HuH-7 (cell line): ENCODE measurements at places on chromosomes 12 and 14.

DNA sequence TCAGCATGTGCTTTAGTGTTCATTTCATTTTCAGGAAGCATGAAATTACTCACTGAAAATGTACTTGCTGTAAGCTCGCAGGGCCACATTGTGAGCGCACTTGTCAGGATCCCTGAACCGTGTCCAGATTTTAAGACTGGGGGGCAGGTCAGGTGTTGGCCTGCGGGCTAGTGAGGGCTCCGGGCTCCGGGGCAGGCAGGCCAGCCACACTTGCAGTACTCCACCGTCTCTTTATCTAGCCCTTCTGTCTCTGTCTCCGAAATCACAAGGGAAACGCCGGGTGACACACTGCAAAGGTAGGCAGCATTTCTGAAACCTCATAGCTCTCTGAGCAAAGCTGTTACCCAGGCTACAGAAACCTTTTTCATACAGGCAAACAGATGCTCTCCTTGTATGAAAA lies 98.7 kb downstream of the EML1 start:
- DNase-seq = no peak

DNA sequence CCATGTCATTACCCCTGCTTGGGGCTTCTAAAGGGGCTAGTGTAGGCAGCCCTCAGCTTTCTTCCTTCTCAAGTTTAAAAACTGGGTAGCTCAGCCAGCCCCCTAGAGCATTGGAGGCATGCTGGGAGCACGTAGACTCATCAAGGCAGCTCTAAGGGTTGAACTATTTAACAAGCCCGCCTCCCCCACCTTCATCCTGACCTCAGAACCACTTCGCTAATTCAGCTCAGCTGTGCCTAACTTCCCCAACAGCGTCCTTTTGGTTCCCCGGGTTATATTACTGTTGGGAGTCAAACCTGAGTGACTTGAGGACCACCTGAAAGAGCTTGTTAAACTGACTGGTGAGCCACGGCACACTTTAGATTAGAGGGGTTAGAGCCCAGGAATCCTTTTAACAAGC lies 30.1 kb downstream of the MAX start:
- no peak for DNase-seq

DNA sequence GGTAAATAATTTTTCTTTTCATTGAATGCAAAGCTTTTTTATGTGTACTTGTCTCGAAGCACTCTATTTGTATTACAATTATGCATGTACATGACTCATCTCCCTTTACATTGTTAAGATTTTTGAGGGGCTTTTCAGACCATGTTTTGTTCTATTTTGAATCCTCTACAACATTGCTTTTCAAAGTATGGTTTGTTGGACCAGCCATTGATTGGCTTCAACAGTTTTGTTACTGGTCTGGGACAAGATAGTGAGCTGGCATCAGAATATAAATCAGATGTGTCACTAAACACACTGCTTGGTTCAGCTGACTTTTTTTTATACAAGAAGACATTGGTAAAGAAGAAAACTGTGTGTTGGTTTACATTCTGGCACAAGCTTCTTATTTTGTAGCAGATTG lies 122.3 kb downstream of the MON2 start:
- no peak for DNase-seq

DNA sequence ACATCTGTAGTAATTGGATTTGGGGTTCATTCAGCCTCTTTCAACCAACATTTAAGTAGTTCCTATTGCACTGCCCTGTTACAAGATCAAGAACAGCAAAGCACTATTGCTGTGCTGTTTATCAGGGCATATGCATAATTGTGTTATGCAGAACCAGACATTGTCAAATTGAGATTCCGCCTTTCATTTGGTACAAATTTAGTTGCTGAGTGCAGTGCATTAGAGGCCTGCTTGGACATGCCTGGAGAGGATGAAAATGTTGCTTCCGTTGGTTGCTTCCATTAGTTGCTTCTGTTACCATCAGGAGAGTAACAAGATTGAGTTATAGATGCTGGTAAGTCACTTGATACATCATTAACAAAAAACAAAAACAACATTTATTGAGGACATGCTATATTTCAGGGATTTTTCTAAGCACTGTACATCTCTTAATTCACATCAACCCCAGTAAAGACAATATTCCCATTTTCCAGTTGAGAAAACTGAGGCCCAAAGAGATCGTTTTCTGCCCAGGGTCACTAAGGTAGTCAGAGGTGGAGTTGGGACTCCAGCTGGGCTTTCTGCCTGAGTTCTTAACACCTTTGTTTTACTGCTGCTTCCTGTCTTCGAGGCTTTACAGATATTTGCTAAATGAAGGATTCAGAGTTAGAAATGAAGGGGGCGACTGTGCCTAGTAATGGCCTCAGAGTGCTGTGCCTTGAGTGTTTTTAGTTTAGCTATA lies 79.3 kb downstream of the PPP2R5C start:
- no peak for DNase-seq

GRCh38 chr12:130614530-130614905 lies 101.6 kb downstream of the RIMBP2 start:
- DNase-seq = no peak

GRCh38 chr12:115672086-115672485 lies 605.4 kb downstream of the MED13L start:
- DNase-seq = no peak

DNA sequence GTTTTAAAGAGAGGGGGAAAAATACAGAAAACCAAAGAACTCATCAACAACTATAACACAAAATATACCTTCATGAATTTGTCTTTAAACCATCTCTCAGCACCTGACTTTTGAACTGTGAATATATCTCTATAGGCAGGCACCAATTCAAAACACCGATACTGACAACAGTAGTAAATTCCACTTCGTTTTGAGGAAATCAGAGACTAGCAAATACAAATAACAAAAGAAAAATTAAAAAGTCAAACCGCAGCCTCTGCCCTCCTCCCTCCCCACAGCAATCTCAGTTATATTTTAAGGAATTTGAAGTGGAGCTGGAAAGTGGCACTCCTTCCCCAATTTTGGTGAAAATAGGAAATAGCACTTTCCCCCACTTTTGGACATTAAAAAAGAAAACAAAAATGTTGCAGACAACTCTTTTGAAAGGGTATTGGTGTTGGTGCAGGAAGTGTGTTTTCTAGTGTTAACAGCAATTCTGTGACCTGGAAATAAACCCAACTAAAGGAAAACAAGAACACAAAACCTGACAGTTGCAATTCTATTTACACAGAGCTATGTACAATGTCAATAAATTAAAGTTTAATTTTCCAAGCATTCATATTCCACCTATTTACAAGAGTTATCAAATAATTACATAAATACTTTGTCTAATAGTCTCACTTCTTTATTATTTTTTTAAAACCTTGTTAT lies 13.5 kb downstream of the TBX3 start:
- DNase-seq = no peak

GRCh38 chr12:89856431-89856830 lies 147.8 kb upstream of the ATP2B1 start:
- DNase-seq = no peak

- no peak for DNase-seq
These were observed 356.3 kb downstream of the VRK1 start for GRCh38 chr14:97153527-97153926.

- no peak for DNase-seq
These were observed 59.9 kb downstream of the DUSP16 start for GRCh38 chr12:12502815-12503151.

GRCh38 chr14:63480599-63480998 lies 62.6 kb downstream of the PPP2R5E start:
- DNase-seq = no peak

DNA sequence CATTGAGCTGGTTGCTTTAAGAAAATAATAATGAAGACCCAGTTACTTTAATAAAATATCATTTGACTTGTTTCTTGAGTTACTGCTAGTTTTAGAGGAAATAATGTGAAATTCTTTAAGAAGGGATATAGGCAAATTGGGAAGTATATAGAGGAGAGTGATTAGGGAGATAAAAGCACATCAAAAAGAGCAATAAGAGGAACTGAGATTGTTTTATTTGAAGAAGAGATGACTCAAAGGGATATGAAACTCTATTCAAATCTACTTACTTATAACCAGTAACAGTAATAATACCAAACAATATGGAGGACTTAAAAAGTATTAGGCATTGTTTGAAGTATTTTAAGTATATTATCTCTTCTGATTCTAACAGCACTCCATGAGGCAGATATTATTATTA lies 37.1 kb downstream of the LRRK2 start:
- no peak for DNase-seq

- DNase-seq = no peak
These were observed 47.3 kb upstream of the ESRRB start for GRCh38 chr14:76328457-76329137.

DNA sequence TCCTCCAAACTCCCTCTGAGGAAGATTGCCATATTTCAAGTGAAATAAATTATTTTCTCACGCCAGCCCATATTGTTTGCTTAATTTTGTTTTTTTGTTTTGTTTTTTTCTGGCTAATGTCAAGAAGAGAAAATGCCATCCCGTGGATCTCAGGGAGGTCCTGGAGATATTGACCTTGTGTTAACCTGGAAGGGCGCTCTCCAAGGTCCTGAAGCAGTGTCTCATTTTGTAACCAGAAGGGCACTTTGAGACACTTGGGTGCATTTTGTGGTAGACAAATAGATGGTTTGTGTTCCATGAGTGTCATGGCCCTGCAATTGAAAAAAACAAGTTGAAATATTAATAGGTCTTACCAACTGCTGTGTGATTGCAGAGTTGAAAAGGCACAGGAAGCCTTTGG lies 268.9 kb downstream of the SUDS3 start:
- peak; percentile 4 for DNase-seq

- no peak for DNase-seq
These were observed 46.5 kb downstream of the ATP6V1D start for GRCh38 chr14:67313153-67313552.

- DNase-seq = no peak
These were observed 738 bp upstream of the VPS37B start for GRCh38 chr12:122896662-122897061.

DNA sequence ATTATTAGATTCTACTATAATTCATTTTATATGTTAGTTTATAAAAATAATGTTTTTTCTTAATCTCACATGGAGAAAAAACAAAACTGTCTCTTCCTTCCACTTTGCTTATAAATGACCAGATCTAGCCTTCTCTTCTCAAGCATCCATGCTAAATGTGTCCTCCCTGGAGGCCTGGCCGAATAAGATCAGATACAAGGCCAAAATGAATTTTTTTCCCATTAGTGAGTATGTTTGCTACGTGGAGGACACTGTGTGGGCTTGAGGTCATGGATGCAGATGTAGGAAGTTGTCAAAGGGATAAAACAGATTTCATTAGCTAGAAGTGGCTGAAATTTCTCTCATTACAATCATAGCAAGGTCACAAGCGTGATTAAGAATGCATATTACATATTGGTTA lies 1244.9 kb upstream of the SEL1L start:
- DNase-seq = no peak

GRCh38 chr12:76891609-76892008 lies 12.8 kb upstream of the CSRP2 start:
- DNase-seq = no peak
